NCI-H1105 treated with DMSO at 0.1 percent for 48 hours (cell line): ENCODE measurements at places on chromosomes 1 and 21.
A peak's percentile ranks its signal among the peaks of the same experiment; 100 is the strongest.

GRCh38 chr1:114081437-114082303 is 72.0 kb downstream of the SYT6 start:
- DNase-seq: no peak

GRCh38 chr1:211082824-211083223 is 51.1 kb downstream of the KCNH1 start:
- no peak for DNase-seq

- DNase-seq: no peak
Observed at GRCh38 chr1:172477741-172478140, 33.9 kb upstream of the PIGC start.

GRCh38 chr1:214698559-214698958 is 95.6 kb downstream of the CENPF start:
- no peak for DNase-seq

- no peak for DNase-seq
Observed at GRCh38 chr1:229896306-229896705, 170.7 kb upstream of the GALNT2 start.

DNA sequence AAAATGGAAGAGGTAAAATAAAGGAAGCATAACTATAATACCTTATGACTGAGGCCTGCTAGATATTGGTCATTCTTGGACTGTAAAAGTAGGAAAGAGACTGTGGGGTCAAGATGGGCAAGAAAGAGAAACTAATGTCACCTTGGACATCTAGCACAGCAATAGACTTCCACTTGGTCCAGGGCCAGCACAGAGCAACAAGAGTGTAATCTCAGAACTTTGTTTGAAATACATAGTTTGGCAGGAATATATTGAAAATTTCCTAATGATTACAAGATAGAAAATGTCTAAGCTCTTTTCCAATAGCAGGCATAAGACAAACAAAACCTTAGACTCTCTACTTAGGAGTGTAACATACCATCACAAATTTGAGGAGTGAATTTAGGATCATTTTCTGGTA is 4.6 kb downstream of the LRRC8C start:
- DNase-seq: no peak

DNA sequence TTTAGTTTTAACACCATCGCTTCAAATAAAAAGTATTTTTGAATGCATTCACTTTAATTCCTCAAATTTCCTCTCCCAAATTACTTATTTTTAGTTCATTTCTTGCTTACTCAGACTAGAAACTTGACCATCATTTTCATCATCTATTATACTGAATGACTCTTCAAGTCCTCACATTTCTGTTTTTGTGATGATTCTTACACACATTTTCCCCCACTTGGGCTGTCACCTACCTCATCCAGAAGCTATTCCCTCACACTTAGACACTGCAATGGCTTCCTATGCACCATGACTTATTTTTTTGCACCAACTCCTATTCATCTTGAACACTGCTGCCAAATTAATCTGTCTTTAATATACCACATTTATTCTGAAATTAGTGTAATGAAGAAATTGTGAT is 239.6 kb upstream of the DUSP10 start:
- DNase-seq: no peak

GRCh38 chr1:237133921-237134320 is 91.9 kb downstream of the RYR2 start:
- DNase-seq: no peak

- DNase-seq: no peak
Observed at GRCh38 chr21:35252831-35253230, 203.7 kb upstream of the RUNX1 start.

DNA sequence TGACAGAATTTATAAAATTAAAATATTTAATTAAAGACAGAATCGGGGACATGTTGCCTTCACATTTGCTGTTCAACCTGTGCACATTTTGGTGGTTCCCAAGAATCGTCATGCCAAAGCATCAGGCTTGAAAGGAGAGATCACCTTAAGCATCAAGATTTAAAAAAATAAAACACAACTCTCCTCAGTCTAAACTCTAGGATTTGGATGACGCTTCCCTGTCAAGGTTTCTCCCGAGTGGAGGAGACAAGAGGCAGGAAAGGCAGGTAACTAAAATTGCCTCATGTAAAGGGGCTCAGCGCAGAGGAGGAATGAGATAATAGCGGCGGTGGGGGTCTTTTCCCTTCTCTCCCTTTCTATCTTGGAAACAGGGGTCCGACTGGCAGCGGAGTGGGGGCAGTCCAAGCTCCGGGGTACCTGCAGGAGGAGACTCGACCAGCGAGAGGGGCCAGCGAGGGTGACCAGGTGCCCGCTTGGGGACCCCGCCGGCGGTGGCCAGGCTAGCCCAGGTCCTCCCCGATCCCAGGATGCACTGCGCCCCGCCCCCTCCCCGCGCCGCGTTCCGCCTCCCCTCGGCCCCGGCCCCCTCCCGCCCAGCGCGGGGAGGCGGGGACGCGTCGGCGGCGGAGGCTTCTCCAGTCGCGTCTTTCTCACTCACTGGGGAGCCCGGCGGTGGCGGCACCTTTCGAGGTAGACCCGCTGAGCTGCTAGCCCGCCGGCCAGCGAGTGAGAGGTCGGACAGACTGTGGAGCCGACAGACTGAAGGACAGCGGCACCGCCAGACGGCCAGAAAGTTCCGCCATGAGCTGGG is at the start of gene FNBP1L:
Gene FNBP1L (plus strand): TSS at position 638 of the 811 bp plus-strand sequence. CDS start 164 bp downstream, at position 802.
- DNase-seq: peak; percentile 80

GRCh38 chr1:19433719-19433998 is 51.7 kb downstream of the CAPZB start:
- no peak for DNase-seq

DNA sequence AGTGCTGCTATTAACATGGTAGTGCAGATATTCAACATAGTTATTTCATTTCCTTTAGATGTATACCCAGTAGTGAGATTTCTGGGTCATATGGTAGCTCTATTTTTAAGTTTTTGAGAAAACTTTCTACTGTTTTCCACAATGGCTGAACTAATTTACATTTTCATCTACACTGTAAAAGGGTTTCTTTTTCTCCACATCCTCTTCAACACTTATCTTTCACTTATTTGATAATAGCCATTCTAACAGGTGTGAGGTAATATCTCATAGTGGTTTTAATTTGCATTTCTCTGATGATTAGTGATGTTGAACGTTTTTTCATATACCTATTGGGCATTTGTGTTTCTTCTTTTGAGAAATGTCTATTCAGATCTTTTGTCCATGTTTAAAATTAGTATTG is 149.8 kb downstream of the PDE4B start:
- no peak for DNase-seq

DNA sequence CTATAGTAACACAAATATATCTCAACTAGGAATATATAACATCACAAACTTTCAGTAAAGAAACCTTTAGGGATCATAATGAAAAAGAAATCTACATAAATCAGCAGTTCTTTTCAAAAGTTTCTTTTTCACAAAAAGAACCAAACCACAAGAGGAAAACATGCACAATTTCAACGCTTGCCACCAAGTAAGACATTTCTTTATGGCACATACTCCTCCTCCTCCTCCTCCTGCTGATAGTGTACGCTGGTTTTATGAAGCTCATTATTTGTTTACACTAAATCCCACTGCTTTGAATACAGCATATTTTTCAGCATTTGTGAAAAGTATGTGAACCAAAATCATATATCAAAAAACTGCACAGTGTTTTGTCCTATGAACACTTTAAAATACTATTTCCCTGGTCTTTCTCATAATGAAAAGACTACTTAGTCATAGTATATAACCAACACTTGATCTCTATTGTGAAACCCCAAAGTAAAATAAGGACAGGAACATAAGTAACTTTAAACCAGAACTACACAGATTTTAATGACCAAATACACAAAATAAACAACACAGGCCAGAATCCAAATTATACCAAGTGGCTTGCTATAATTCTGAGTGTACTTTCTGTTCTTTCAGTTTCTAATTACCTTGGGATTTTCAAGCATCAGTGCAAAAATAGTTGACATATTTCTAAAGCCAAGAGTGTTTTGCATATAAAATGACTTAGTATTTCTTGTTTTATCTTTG is 184.2 kb downstream of the EIF4G3 start:
- DNase-seq: no peak

GRCh38 chr1:152052606-152053005 is 15.8 kb upstream of the S100A11 start:
- DNase-seq: peak; percentile 83

DNA sequence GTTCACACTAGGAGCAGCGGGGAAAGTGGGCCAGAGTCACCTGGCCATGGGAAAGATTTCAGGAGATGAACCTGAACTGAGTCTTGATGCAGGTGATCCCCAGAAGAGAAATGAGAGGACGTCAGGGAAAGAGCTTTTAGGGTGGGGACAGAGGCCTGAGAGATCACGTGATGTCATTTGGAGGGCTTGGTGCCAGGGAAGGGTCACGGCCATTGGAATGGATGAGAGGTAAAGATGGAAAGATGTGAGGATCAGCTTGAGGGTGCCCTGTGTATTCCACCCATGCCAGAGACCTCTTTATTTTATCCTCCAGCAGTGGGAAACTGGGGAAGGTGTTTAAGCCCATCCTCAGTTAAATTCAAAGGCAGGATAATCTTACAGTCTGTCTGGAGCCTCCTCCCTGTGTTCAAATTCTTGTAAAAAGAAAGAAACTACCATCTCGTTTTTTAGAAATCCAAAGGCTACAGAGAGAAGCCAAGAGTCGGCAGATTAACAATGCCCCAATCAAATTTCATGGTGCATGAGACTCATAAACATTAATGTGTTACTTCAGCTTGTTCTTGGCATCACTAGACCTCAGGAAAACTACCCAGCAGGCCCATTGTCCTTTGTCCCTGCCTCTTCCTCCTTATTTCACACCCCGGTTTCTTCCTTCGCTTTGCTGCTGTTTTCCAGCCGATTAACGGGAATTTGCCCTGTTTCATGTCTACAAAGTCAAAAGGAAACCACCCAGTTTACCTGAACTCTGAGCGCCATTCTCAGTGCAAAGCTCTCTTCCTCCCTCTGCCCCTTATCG is 93.1 kb upstream of the LRRC8D start:
- DNase-seq: no peak

- no peak for DNase-seq
Observed at GRCh38 chr1:55015123-55015522, 16.4 kb downstream of the BSND start.

GRCh38 chr1:26696654-26697430 is 1.0 kb downstream of the ARID1A start:
- DNase-seq: peak; percentile 28

DNA sequence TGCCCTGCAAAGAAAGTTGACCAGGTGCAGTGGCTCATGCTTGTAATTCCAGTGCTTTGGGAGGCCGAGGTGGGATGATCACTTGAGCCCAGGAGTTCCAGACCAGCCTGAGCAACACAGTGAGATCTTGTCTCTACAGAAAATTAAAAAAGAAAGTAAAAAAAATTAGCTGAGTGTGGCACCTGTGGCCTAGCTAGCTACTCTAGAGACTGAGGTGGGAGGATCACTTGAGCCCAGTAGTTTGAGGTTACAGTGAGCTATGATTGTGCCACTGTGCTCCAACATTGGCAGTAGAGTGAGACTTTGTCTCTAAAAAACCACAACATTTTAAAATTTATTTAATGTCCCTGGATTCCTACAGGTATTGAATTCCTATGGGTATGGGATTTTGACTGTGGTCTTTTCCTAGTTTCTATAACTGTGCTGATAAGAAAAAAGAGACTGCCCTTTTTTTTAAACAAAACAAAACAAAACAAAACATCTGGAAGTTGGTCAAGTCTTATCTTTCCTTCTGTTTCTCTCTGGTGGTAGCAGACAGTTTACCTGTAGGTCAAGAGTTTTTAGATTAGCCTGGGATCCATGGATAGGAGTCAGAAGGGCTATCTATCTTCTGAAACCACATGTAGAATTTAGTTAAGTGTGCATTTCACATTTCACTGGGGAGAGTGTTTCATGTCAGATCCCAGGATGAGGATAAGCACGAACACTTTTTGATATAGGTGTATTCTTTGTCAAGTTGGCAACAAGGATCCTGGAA is 18.8 kb downstream of the UCK2 start:
- DNase-seq: no peak

- no peak for DNase-seq
Observed at GRCh38 chr1:26357121-26357602, 3.2 kb upstream of the CRYBG2 start.

DNA sequence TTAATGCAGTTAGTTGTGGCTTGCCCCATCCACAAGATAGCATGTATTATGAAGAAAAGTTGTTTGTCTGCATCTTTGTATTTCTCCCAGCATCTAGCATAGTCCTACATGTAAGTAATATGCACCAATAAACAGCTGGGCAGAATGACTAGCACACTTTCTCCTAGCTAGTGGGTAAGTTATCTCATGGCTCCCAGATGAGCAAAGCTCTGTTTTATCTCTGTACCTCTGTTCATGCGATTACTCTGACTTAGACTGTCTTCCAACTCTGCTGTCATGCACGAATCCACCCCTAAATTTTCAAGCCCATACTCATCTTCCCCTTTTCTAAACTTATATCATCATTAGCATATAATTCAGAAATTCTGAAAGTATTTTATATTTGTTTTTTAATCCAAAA is 37.5 kb upstream of the KCTD3 start:
- DNase-seq: no peak

GRCh38 chr1:32426489-32427255 is 32.4 kb upstream of the BSDC1 start:
- DNase-seq: peak; percentile 46

- DNase-seq: no peak
Observed at GRCh38 chr1:56647106-56647505, 2.0 kb downstream of the PRKAA2 start.
